ENCODE measurements at places on chromosomes 5 and 9.

GRCh38 chr5:158389786-158390185 lies 530.8 kb upstream of the CLINT1 start:
- no peak for DNase-seq

- DNase-seq = no peak
Measured at GRCh38 chr5:74798977-74799911, 32.2 kb downstream of the NSA2 start.

DNA sequence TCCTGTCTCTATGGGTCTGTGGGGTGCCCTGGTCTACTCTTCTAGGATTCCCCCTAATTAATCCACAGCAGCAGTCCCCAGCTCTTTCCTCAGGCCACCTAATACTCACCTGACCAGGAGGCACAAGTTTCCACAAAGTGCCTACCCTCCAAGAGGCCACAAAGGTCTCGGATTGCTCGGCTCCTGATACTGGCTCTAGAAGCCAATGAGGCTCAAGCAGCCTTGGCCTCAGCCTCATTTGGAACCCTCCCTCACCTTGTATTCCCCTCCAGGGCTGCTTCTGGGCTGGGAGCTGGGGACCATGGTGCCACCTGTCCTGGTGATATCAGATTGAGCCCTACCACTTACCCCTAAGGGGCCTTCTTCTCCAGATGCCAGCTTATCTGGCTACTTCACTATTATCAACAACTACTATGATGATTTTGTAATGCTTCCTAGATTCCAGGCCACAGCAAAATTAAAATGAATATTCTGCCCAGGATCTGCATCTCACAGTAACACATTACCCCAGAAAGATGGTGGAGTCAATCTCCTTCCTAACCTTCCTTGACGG lies 103.7 kb upstream of the SPOCK1 start:
- DNase-seq = no peak

- no peak for DNase-seq
Measured at GRCh38 chr5:157366741-157367674, 93.0 kb upstream of the NIPAL4 start.

GRCh38 chr5:180350296-180350695 lies 2.8 kb downstream of the GFPT2 start:
- no peak for DNase-seq

DNA sequence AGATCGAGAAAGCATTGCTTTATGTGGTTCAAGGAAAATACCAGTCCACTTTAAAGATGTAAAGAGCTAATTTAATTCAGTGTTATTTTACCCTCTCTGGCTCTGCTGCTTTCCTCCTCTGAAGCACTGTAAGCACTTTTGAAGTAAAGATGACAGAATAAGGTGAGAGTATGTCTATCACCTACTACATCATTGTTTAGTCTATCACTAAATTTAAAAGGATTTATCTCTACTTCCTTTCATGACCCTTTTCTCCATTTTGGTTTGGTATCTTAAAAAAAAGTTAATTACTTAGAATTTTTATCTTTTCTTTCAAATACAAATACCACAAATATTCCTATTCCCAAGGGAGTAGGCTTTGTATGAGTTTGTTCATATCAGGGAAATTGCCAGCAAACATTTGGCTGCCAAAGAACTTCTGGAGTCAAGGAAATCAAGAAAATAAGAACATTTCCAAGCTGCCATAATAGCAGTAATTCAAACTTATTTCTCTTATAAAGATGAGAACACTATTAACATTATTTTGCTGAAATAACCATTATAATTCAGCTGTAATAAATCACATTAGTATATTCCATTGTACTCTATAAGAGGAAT lies 77.8 kb downstream of the SLC38A9 start:
- DNase-seq = no peak

GRCh38 chr9:122287214-122287720 lies 22.6 kb downstream of the MRRF start:
- no peak for DNase-seq

DNA sequence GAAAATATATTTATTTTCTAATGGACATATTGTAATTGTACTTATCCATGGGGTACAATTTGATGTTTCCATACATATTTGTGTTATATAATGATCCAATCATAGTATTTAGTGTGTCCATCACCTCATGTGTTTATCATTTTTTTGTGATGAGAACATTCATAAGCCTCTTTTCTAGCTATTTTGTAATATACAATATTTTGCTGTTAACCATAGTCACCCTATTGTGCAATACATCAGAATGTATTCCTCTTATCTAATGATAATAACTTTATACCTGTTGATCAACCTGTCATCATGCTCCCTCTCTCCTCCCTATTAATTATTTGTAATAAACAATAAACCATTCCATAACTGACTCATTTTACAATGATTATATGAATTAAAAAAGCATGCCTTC lies 93.2 kb downstream of the ISL1 start:
- no peak for DNase-seq
